ENCODE measurements at places on chromosomes 16 and 17.

GRCh38 chr16:88453611-88454522, 787 bp downstream of the ZFPM1 start:
- DNase-seq = no peak

GRCh38 chr17:43645765-43646481, 15.8 kb downstream of the MEOX1 start:
- no peak for DNase-seq

DNA sequence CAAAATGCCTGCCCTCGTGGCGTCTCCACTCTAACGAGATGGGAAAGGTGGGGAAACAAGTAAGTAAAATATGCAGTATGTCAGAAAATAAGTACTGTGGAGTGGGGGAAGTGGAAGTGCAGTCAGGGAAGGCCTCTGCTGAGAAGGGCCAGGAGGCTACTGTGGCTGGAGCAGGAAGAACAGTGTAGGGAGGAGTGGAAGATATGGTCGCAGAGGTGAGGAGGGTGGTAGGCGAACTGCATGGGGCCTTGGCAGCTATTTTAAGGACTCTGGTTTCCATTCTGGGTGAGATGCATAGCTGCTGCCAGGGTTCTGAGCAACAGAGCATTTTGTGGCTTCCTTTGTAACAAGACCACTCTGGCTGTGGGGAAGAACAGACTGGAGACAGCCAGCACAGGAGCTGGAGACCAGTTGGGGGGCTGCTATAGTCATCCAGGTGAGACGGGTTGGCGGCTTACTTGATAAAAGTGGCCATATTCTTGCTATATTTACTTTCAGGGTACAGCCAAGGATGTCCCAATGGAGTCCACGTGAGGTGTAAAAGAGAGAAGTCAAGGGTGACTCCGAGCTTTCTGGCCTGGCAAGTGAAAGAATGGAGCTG, 42.6 kb downstream of the CYTH1 start:
- no peak for DNase-seq

- DNase-seq = no peak
Observed at GRCh38 chr16:2686912-2687507, 4.7 kb downstream of the KCTD5 start.

DNA sequence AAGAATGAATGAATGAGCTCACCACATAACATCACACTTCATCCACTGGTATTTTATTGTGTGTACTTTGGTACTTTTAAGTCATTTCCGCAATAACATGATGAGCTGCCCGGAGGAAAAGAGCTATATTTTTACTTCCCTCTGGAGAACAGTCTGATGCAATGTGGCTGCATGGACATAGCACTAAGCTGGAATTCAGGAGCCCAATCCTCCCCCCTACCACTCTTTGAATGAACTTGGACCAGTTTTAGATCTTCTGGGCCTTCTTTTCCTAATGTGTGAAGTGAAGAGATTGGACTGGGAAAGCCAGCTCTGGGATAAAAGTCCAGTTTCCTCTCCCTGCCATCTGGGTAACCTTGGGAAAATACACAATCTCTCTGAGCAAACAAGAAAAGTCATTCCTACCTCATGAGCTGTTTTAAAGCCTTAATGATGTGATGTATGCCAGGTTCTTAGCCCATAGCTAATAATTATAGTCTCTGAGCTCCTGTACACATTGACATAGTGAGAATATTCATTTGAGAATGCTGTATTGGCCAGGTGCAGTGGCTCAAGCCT, 79.3 kb downstream of the ABCC12 start:
- no peak for DNase-seq

- DNase-seq = no peak
Observed at GRCh38 chr16:22207715-22208360, 1.8 kb downstream of the EEF2K start.

- DNase-seq = no peak
Observed at GRCh38 chr17:40600486-40601046, 35.3 kb upstream of the CCR7 start.

DNA sequence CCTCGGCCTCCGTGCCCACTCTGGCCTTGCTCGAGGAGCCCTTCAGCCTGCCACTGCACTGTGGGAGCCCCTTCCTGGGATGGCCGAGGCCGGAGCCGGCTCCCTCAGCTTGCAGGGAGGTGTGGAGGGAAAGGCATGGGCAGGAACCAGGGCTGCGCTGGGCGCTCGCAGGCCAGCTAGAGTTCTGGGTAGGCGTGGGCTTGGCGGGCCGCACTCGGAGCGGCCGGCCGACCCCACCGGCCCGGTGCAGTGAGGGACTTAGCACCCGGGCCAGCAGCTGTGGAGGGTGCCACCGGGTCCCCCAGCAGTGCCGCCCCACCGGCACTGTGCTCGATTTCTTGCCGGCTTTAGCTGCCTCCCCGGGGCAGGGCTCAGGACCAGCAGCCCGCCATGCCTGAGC, 101.0 kb upstream of the IRX5 start:
- no peak for DNase-seq

DNA sequence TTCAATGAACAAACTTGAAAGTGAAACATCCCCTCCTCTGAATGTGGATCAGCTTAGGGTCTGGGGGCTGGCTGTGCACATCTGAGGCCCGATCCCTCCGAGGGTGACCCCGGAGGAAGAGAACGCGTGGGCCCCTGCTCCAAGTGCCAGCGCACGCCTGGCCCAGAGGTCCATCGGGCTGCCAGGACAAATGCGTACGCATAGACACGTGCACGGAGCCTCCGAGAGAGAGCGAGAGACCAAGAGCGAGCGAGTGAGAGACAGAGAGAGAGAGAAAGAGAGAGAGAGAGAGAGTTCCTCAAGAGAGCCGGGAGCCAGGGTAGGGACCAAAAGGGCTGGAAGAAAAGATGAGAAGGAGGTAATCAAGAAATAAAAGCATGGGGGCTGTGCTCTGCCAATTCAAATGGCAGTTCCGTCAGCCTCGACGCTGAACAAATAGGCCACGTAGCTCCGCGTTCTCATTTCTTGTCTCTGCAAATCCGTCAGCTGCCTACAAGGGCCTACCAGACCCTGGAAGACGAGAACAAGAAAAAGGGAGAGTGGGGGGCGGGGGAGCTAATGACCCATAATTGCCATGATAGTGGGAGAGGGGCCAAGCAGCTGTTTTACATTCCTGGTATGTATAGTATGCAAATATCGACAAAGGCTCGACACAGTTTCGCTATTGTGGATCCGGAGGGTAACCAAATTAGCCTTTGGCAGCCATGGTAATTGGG, 435.3 kb upstream of the ZFHX3 start:
- DNase-seq = no peak

- DNase-seq = no peak
Observed at GRCh38 chr16:84117494-84117843, 727 bp upstream of the MBTPS1 start.

DNA sequence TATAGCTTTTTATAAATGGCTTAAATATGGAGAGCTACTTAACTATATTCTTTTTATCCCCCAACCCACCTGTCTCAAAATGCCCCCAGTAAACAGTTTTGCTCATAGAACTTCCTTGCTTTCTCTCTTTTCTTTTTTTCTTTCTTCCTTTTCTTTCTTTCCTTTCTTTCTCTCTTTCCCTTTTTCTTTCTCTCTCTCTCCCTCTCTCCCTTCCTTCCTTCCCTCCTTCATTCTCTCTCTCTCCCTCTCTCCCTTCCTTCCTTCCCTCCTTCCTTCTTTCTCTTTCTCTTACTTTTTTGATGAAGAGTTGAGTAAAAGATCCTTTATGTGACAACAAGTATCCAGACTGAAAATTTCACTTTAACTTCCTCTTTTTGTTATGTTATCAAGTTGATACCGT, 48.2 kb downstream of the KCNJ2 start:
- DNase-seq = no peak

- DNase-seq = no peak
Observed at GRCh38 chr17:17229416-17230384, 7.3 kb downstream of the FLCN start.
